Stimulated activated CD8-positive, alpha-beta memory T cell treated with anti-CD3 and anti-CD28 coated beads, Interleukin-2, amount 100 ng/mL, for 1 hour (primary cell): ENCODE measurements at places on chromosomes 4 and X.

DNA sequence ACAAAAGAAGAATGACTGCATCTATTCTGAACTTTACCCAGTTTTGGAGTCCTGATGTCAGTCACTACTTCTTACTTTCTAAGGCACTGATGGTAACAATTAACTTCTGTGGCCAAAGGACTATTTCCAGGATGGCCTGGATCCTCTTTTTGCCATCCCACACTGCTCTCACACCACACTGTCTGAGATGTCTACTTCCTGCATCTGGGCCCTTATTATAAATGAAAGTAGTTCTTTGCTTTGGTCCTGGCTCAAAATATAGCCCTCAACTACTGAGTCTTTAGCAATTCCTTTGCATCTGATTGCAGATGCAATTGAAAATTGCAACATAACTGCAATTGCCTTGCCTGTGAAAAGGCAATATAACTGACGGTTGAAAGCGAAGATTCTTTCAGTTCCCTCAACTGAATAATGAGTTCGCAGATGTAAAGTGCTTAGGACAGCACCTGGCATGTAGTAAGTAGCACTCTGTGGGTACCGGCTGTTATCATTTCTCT is 44.2 kb downstream of the COQ2 start:
- no peak for DNase-seq

DNA sequence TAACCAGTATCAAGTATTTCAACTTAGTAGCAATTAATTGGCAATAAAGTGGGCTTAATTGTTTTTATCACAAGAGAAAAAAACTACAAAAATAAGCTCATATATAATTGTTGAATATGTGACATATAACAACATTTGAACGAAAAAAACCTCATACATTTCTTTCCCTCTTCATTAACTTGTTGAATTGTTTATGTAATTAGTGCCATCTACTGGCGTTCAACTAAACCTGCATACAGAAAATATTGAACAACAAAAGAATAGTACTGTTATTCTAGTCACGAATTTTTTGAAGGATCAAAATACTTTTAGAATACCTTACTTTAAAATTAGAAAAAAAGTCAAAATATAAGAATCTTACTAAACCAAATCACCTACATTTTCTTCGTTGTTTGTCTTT is 586.5 kb upstream of the FTHL17 start:
- no peak for DNase-seq

- DNase-seq = no peak
Measured at GRCh38 chrX:20523626-20524312, 257.1 kb upstream of the RPS6KA3 start.

GRCh38 chrX:154050113-154050495 is 30.4 kb upstream of the IRAK1 start:
- DNase-seq = no peak

- no peak for DNase-seq
Measured at GRCh38 chr4:162403419-162403818, 239.6 kb upstream of the FSTL5 start.

DNA sequence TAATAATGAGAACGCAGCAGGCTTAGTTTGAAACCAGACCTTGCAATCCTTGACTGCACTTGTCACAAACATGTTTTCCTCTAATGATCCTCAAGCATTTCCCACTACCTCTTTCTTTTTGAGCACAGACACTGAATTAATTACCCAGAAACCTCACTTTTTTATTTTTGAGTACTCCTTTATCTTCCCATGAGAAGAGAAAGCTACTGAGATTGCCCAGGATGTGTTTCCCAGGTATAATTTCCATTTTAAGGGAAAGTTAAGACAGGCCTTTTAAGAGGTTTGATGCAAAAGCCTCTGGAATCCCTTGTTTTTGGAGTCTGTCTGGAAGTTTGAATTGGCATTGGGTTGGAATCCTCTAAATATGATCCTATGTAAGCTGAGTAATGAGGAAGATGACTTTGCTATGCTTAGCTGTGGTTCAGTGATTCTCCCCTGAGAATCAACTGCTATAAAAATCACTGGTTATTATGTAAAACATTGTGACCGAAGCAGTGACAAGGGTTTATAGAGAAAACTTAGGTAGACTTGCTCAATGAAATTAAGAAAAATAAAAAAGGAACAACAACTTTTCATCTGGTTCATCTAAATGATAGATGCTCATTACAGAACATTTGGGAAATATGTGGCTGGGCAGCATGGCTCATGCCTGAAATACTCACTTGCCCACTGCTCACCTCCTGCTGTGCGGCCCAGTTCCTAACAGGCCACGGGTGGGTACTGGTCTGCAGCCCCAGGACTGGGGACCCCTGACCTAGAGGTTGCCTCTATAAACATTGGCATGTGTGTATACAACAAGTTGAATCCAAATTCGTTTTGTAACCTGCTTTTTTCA is 10.8 kb upstream of the RHOH start:
- no peak for DNase-seq

DNA sequence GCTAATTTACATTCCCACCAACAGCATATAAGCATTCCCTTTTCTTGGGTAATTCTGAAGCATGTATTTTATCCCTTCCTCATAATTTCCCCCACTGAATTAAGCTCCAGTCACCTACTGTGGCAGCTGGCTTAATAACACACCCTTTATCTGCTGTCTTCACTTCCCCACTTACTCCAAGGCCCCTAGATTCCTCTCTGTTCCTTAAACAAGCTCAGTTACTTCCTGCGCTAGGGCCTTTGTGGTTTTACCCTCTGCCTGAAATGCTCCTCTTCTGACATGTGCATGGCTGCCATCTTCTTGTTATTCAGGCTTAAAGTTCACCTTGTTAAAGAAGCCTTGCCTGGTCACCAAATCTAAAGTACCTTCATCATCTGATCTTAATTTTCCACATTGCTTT is 47.2 kb upstream of the RPS6KA3 start:
- DNase-seq = no peak

DNA sequence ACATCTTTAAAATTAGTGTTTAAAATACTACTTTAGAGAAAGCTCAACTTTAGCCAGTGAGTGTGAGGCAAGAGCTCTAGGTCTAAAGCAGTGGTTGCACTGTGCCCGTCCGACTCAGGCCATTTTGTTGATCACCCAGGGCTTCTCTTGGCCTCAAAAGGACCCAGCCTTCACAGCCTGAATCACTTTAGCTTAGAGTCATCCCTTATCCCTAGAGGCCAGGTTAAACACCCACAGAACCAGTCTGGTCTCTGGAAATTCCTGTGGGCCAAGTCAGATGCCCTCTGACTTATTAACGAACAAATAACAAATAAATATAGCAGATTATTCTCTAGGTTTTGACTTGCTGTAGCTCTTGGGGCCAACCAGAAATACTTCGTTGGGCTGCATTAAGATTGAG is 102.3 kb downstream of the WWC2 start:
- no peak for DNase-seq

GRCh38 chrX:149871940-149872339 is 9.0 kb upstream of the MAGEA8 start:
- DNase-seq = peak; percentile 53

DNA sequence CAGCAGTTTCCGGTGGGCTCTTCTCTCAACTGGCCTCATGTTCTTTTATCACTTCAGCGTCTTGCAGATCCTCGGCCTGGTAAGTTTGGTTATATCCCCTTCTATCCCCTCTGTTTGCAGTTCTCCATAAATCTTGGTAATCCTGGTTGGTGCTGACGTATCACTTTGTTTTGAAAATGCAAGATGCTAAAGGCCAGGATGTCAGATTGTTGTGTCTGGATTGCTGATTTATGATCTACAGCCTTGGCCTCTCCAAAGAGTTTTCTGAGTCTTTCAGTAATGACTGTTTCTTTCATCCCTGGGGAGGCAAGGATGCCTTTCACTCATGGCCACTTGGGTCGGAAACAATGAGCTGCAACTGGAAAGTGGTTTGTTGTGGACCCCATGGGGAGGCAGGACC is 146.4 kb downstream of the AMMECR1 start:
- DNase-seq = no peak

- DNase-seq = no peak
Measured at GRCh38 chr4:148454835-148455234, 12.6 kb upstream of the NR3C2 start.

DNA sequence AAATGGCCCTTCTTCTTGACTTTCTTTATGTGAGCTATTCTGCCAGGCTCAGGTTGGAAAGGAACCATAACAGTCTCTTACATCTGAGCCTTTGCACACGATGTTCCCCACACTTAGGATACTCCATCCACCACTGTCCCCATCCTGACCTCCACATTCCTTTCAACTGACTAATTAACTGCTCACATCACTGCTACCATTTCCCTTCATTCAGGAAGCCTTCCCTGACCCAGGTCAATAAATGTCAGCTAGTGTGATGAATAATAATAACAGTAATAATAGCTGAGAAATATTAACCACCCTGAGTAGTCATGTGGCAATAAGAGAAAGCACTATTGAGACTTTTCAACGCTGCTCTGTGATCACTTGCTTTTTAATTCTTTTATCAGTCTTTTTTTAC is 291.7 kb downstream of the KCNIP4 start:
- DNase-seq = no peak

- DNase-seq = no peak
Measured at GRCh38 chr4:101953949-101954348, 163.4 kb downstream of the BANK1 start.

DNA sequence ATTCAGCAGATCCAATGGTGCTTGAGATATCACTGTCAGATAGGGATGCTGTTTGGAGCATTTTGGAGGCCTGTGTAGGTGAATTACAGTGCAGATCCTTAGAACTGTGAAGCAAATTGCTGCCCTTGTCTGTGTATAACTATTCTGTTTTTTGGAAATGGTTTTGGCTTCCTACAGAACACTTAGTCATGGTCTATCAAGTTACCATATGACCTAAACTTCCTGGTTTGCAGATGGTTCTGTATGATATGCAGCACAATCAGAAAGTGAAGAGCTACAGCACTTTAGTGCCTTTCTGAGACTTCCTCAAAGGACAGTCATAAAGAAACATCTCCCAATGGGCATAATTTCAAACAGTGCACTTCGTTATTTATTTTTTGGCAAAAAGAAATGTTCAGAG is 688.6 kb downstream of the SH3BGRL start:
- DNase-seq = no peak

DNA sequence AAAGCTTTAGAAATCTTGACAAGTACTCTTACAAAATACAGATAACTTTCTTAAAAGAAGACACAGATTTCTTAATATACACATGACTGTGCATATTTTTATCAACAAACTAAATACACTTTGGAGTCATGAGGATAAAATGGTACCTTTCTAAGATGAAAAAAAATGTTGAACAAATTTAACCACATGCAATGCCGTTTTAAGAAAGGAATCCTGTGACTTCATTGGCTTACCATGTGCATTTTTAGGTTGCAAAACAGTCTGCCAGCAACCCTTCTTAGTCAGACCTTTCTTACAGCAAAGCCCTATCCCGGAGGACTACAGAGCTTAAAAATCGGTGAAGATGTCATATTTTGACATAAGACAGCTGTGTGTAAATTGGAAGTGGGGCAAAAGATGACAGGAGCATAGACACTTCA is 51.7 kb downstream of the GASK1B start:
- no peak for DNase-seq

- no peak for DNase-seq
Measured at GRCh38 chrX:25356456-25356855, 340.7 kb upstream of the ARX start.

DNA sequence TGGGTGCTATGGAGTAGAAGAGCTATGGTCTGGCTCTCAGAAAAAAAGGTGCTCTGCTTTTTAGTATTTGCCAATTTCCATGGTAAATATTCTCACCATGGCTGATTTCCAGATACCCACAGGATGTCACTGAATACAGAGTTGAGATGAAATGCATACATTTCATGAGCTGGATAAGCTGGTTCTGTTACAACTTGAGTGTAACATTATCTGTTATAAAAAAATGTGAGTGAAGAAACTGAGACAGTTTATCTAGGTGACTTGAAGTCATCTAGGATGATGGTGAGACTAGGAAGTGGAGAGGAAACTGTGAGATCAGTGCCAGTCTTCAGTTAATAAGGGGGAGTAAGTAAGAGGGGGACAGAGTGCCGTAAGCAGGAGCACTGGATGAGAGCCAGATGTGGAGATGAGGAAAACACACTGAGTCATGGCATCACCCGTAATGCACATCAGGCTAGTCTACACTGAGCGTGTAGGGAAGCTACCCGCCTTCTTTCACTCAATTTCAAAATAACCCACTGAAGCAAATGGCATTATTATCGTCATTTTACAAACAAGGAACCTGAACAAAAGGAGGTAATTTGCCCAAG is 5.0 kb downstream of the HPSE start:
- no peak for DNase-seq

DNA sequence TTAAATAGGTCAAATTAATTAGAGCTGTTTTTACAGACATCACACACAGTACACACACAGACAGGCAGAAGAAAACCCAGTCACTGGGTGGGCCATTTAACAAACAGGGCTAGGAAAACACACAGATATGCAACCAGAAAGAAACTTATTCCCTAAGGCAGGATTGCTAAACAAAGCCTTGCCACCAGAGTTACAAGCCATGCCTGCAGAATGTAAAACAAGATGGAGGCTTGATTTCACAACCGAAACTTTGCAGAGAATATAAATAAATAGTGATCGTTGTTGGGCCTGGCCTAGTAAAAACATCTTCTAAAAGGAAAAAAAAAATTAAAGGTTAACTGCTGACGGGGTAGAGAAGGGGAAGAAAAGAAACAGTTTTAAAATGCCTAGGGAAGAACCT is 212.3 kb downstream of the NAP1L3 start:
- no peak for DNase-seq
